Stimulated activated CD8-positive, alpha-beta memory T cell treated with anti-CD3 and anti-CD28 coated beads, Interleukin-15, amount 100 ng/mL, for 24 hours (primary cell): ENCODE measurements at places on chromosomes 3 and 15.

DNA sequence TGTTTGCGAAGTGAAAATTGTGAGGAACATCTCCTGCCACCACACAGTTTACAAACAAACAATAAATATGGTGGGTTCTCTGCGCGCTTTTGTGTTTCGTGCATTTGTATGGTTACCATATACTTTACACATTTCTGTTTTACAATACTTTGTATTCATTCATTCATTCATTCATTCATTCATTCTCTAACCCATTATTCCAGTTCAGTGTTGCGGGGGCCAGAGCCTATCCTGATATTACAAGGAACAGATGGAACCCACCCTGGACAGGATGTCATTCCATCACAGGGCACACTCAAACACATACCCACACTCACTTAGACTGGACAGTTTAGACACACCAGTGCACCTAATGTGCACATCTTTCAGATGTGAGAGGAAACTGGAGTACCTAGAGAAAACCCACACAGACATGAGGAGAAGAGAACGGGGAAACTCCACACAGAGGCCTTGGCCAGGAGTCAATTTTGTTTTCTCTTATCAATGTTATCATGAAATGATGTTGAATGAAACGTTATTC is 160.5 kb downstream of the FNDC3B start:
- no peak for DNase-seq

- no peak for DNase-seq
These were observed 502.9 kb downstream of the PDCD6IP start for GRCh38 chr3:34301313-34301712.

GRCh38 chr15:73700041-73700842 is 16.1 kb downstream of the CD276 start:
- DNase-seq: peak; percentile 53

GRCh38 chr3:49673121-49673714 is 933 bp upstream of the APEH start:
- peak; percentile 21 for DNase-seq
